ENCODE measurements at places on chromosomes 12 and 14.

GRCh38 chr12:21984375-21984774 is 43.1 kb upstream of the ABCC9 start:
- no peak for DNase-seq

- DNase-seq = no peak
Observed at GRCh38 chr14:30658645-30659044, 36.5 kb downstream of the SCFD1 start.

GRCh38 chr12:76272287-76272686 is 75.9 kb downstream of the BBS10 start:
- DNase-seq = peak; percentile 20

DNA sequence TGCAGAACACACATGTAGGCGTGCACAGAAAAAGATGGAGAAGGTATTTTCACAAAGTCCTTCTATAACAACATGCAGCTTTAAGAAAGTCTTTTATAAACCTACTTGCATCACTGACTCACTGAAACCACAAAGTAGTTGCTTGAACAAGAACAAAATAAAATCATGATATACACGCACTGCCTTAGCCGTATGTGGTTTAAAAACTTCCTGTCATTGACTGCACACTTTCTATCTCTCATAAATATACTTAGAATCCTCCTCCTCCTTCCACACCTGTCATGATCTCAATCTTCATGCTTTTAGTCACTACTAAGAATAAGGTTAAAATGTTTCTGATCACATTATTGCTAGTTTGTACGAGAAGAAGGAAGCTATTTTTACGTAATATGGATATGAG is 31.8 kb upstream of the RAD51AP1 start:
- DNase-seq = no peak

DNA sequence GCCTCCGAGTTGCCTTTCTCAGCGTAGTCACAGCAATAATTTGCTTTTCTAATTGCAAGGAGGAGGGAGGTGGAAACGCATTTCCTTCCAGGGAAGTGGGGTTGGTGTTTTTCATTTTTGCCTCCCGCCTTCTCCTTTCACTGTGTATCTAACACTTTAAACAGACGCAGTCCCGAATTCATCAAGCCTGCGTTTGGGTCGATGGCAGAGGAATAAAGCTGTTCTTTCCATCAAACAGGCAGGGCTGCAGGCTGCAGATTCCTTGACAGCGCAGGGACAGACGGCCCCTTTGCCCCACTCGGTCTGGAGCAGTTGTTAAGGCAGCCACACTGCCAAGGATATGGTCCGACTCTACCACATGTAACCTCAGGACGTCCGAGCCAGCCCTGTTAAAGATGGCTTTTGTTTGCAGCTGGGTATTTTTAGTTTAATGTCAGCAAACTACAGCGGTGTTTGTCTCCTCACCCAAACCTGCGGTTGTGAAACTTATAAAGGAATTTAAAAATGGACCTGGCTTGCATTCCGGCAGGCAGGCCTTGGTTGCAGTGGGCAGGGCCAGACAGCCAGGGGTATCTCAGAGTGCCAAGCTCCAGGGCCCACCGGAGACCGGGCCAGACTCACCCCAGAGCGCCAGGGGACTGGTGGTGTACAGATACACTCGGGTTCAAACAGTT is 2.1 kb downstream of the CHST11 start:
- DNase-seq = no peak

DNA sequence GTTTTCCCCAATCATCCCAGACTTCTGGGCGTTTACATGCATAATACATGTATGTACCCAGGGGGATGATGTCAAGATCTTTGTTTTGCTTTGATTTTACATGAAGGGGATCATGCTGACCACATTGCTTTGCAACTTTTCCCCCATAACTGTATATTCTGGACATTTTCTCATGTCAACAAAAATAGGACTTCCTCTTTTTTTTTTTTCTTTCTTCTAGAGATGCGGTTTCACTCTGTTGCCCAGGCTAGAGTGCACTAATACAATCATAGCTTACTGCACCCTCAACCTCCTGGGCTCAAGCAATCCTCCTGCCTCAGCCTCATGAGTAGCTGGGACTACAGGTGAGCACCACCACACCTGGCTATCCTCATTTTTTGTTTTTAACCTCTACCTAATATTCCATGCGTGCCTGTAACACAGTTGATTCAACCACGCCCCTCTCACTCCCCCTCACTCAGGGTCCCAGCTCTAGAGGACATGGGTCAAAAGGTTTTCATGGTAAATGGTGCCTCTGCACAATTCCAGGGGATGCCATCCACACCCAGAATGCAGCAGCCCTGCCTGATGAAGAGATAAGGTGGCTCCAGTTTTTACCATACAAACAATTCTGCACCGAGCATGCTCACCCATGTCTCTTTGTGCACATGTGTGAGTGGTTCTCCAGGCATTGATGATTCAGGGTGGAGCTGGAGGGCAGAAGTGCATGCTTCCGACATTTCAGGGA is 32.0 kb upstream of the CIPC start:
- no peak for DNase-seq

DNA sequence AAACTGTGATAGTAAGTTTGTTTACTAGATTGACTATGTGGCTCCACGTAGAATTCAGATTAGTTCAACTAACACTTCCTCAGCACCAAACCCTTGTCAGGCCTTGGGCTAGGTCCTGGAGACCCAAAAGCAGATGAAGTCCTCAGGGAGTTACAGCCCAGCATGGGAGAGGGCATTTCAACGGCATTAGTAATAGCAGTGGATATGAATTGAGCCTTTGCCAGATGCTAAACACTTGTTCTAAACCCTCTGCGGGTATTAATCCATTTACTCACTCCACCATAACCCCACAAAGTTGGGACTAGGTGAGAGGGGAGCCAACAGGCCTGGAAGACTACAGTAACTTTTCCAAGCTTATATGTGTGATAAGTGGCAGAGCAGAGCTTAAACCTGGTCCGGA is 714.6 kb downstream of the DIO2 start:
- no peak for DNase-seq

- DNase-seq = no peak
Observed at GRCh38 chr12:18079541-18080246, 10.3 kb downstream of the RERGL start.

Measured in neural crest cell (in vitro differentiated cells).